Kidney (tissue), 22 donors: ENCODE measurements at places on chromosomes 4 and X. TPM values are rescaled to one million over a fixed set of nuclear protein-coding genes. Genes with fewer than 3 reads are reported as not detected.

DNA sequence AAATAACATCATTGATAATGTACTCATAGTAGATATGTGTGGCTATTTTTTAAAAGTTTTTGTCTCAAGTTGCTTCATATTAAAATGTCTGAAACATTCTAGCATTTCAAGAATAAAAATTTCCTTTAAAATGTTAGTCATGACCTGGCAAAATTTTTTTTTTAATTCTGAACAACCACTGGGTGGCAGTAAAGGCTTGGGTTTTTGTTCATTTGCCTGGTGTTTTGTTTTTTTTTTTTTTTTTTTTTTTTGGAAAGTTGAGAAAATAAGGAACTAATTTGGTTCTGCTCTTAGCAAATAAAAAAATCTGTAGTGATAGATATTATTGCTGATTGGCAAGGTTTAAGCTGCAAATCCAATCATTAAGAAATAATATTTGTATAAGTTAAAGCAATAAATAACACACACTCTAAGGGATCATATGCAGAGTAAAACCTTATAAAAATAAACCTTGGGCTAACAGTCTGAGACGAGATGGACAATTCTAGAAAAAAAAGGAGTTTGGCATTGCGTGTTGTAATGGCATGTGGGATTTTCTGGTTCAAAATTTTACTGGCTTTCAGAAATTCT lies 81.4 kb downstream of the CEP44 start:
- DNase-seq = no peak

DNA sequence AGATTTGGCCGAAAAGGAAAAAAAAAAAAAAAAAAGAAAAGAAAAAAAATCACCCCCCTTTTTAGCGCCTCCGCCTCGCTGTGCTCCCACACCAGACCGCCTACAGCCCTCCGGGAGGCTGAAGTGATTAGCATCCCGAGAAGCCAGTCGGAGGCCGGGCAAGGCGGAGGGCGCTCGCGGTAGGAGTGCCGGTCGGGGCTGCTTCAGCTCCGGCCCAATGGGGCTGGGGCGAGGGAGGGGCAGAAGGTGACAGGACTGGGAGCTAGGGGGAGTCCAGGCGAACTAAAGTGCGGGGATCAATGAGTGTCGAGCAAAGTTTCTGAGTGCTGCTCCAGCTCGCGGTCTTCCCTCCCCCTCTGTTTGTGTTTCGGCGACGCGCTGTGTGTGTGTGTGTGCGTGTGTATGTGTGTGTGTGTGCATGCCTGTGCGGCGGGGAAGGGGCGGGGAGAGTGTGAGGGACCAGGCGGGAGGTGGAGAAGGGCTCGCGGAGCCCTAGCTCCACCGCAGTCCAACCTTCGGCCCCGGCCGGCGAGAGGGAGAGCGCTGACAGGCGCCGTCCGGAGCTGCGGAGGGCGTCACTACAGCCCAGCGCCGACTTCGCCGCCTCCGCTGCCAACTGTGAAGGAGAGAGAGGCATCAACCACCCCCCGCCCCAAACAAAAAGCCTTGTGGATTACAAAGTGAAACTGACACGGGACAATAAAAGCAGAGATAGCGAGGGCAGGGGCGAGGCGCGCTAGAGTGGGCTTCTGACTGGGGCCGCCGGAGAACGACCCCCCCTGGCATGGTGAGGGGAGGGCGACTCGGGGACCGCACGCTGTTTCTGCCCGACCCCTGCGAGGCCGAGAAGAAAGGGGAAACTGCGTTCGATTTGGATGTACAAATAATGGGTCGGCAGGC lies at the start of gene FAT4:
Gene FAT4, plus strand, starts transcription at position 280 of the 900 bp plus-strand sequence. CDS start 1,457 bp downstream, outside the sequence.
- DNase-seq = peak; percentile 97

- peak; percentile 43 for DNase-seq
Observed at GRCh38 chr4:1244081-1244977, 4.6 kb downstream of the CTBP1 start.

XAGE2 gene
- not detected for polyA plus RNA-seq

GRCh38 chr4:90027565-90027964 lies 99.6 kb upstream of the CCSER1 start:
- DNase-seq = no peak

DNA sequence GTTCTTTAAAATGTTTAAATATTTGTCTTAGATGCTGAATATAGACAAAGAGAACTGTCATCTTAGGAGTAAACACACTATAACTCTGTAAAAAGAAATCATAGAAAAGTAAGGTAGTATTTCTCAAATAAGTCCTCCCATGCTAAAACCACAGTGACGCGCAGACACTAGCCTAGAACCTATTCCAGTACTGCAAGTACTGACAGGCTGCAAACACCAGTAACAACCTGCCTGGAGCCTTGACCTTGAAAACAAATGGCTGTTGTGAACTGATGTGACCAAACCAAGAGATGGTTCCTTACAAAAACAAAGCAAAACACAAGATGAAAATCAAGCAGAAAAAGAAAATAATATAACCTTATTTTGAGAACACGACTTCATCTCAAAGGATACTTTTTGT lies 8.5 kb downstream of the TIFA start:
- DNase-seq = no peak

- no peak for DNase-seq
Observed at GRCh38 chr4:111707491-111707890, 437.8 kb upstream of the FAM241A start.

TLR8 gene
- polyA plus RNA-seq = not detected

DNA sequence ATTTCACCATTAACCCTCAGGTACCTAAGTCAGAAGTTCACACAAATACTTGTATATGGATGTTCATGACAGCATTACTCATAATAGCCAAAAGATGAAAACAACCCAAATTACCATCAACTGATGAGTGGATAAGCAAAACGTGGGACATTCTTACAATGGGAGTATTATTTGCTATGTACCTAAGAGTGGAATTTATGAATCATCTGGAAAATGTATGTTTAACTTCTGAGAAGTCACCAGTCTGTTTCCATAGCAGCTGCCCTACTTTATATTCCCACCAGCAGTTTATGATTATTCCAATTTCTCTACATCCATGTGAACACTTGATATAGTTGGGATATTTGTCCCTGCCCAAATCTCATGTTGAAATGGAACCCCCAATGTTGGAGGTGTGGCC lies 1478.9 kb downstream of the PCDH19 start:
- no peak for DNase-seq

DNA sequence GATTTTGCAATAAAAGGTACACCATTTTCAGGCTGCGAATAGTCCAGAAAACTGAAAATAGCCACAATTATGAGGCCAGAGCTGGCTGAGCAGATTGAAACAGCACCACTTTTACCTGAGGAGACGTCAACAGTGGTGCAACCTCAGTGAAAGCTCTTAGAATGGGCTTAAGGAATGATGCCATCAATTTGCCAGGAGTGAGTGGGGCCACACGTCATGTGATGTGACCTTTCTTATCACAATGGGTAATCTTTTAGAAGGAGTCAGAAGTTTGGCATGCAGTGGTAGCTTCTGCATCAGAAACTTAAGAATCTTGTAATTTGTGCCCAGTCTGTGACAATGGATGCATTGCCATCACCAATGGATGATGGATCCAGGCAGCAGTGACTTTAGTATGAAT lies 27.6 kb downstream of the ZNF81 start:
- DNase-seq = no peak

TRAM1L1 gene
- 7.2 TPM for polyA plus RNA-seq

CXCL11 gene
- not detected for polyA plus RNA-seq

- no peak for DNase-seq
Observed at GRCh38 chrX:138885886-138886285, 174.4 kb upstream of the FGF13 start.

DNA sequence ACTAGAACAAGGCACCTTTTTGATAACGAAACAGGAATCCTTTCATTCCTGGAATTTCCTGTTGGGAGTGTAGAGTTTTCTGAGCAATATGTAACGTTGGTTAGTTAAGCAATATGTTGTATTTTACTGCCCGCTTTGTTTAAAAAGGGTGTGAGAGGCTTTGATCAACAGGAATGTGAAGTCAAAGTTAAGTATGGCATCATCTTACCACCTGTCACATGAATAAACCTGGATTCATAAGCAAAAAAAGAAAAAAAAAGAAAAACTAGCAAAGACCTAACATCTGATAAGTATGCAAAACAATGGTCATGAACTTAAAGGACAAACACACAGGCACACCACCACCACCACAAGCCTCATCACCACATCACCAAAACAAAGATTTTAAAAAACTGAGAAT lies 7.1 kb upstream of the CXCL5 start:
- no peak for DNase-seq

DNA sequence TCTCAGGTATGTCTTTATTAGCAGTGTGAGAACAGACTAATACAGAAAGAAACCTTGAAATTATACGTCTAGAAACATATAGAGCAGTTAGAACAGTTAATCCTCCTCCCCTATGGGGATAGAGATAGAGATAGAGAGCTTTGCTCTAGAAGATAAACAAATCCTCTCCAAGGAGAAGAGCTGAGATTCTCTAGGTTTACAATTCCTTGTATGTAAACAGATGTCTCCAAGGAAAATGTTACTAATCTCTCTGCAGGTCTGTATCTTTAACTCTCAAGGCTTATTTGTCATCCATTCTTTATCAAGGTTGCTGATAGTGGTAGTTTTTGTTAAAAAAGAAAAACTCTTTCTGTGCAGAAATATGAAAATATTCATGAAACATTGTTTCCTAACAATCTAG lies 282.1 kb upstream of the GIMD1 start:
- DNase-seq = no peak

- no peak for DNase-seq
Observed at GRCh38 chr4:98504091-98504490, 154.3 kb downstream of the TSPAN5 start.

DNA sequence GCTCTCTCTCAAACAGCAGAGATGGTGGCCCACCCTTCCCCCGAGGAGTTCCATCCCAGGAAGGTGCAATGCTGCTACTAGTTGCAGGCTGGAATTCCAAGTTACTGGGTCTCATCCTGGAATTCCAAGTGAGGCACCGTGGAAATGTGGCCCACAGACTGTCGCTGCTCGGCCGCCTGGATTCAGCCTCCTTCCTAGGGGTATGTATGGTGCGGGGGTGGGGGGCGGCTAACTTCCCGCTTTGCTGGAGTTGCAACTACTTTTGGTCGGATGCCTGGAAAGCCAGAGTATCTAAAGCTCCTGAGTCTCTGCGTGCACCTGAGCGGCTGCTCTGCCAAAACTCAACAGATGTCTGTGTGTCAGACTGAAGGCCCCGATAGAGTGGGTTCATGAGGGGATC lies 1146.2 kb downstream of the RPA4 start:
- no peak for DNase-seq

- DNase-seq = no peak
Observed at GRCh38 chr4:2489841-2490552, 21.1 kb downstream of the RNF4 start.
